ENCODE measurements at places on chromosomes 12 and 14.

- H3K27me3 ChIP-seq: no peaks in the 10 kb centered on the region
- no peaks in the 10 kb centered on the region for H3K36me3 ChIP-seq
- H3K4me3 ChIP-seq: no peak overlapping the region
Observed at GRCh38 chr14:94011795-94012194, 14.3 kb upstream of the OTUB2 start.

DNA sequence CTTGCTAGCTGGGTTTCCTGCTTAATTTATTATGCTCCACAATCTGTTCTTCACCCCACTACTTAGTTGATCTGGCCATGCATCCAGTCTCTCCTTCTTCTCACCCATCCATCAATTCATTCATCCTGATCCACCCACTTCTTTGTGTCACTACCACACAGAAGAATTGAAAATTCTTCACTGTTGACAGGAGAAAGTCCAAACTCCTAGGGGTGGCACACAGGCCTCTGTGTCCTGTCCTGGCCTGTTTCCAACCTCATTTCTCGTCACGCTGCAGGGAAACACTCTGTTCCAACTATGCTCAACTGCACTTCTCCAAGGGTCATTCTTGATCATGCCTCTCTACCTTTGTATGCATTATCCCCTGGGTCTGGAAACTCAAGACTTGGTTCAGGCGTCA, 10.6 kb upstream of the KRT83 start:
- no peak for DNase-seq
- no peak overlapping the region for H3K4me3 ChIP-seq
- H3K4me1 ChIP-seq: no peaks in the 10 kb centered on the region
- H3K27ac ChIP-seq: no peak overlapping the region

- no peaks in the 10 kb centered on the region for H3K4me1 ChIP-seq
Observed at GRCh38 chr14:30138567-30138966, 210.9 kb upstream of the PRKD1 start.

DNA sequence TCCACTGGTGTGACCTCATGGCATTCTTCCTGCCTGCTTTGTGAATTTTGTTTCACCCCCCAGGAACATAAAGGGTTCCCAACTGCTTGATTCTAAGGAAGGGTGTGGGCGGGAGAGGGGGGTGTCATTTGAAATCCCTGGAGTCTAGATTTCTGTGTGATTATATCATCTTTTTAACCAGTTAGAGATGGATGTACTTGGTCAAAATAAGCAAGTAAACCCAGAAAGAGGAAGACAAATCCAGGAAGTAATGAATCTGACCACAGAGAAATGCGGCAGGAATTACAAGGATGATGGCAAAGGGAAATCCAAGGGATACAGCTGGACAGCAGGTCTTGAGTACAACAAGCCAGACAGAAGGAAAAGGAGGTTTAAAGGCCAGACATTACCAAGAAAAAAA, 38.9 kb downstream of the DMAC2L start:
- H3K27me3 ChIP-seq: no peaks in the 10 kb centered on the region
- H3K36me3 ChIP-seq: no peaks in the 10 kb centered on the region
- no peak for DNase-seq
- H3K27ac ChIP-seq: no peak overlapping the region
- H3K4me3 ChIP-seq: no peak overlapping the region
- no peaks in the 10 kb centered on the region for H3K4me1 ChIP-seq

Measured in effector memory CD4-positive, alpha-beta T cell (primary cell).